AG10803 (cell line): ENCODE measurements at places on chromosomes 3 and 15.

DNA sequence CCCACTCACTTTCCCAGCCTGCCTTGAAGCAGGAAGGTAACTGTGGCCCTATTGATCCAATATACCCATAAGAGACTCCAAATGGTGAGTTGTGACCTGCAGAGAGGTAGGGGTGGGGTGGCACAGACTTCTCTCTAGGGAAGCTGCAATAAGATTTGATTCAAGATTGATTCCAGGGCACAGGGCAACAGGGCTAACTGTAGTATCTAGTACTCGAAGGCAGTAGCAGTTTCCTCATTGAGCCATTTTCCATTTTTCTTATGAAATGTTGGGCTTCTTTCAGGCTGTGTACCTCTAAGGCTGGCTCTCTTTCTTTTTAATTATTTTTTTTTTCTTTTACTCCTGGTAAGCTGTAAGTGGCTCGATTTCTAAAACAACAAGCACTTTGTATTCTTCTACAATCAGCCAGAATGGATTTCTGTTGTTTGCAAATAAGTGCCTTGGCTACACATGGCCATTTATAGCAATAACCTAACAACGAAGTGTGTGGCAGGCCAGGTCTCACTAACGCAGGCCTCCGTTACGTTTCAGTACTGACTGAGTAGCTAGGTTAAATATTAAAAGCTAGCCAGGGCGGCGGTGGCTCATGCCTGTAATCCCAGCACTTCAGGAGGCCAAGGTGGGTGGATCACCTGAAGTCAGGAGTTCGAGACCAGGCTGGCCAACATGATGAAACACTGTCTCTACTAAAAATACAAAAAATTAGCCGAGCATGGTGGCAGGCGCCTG lies 19.3 kb downstream of the CCDC12 start:
- DNase-seq, result no peak

DNA sequence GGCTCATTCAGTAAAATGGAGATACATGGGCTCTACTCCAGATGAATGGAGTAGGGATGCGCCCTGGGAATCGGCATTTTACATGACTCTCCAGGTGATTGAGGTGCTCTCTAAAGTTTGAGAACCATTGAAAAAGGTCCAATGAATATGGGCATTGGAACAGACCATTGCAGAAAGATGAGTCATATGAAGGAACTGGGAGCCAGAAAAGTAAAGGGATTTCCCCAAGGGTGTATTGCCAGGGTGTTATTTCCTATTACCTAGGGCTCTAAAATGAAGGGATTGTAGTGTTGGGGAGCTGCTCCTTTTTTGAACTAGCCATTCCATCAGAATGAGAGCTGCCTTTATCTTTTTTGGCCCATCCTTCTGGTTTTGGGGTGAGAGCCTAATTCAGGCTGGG lies 21.7 kb downstream of the CLDN11 start:
- DNase-seq, result no peak

GRCh38 chr3:143263852-143264513 lies 144.4 kb downstream of the CHST2 start:
- no peak for DNase-seq

GRCh38 chr3:81955878-81956277 lies 194.4 kb upstream of the GBE1 start:
- no peak for DNase-seq

DNA sequence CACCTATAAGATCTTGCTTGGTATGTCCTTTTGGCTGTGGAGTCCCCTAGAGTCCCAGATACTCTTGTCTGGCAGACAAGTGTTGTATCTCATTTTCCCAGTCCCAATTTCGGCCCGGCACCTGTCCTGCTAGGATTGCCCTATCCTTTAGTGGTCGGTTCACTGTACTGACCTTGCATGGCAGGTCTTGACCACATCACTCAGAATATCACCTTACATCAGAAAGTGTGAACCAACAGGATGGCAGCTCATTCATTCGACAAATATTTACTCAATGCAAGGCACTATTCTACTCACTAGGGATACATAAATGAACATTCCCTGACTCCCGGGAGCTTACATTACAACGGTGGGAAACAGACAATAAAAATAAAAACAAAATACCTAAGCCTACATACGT lies 5.7 kb upstream of the CCDC80 start:
- DNase-seq, result no peak

DNA sequence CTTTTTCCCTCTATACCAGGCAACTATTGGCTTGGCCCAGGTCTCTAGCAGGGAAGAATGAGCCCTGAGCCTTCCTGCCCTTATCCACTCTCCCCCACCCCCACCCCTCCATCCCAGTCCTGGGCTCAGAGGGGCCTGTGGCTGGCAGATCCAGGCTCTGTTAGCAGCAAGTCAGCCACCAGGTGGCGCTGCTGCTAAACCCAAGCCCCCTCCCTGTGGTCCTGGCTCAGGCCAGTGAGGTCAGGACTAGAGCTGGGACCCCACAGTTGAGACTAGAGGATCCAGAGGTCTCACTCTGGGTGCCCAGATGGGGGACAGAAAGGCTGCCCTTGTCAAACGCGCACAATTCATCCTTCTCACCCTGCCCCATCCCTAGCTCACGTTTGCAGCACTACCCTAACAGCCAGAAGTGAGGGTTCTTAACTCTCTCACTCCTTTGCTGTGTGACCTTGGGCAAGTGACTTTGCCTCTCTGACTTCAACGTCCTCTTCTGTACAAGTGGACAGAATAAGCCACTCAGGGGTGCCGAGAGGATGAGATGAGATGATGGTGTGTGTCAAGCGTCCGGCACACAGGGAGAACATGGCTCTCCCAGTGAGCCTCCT lies 46.8 kb upstream of the SLC6A1 start:
- peak; percentile 22 for DNase-seq

DNA sequence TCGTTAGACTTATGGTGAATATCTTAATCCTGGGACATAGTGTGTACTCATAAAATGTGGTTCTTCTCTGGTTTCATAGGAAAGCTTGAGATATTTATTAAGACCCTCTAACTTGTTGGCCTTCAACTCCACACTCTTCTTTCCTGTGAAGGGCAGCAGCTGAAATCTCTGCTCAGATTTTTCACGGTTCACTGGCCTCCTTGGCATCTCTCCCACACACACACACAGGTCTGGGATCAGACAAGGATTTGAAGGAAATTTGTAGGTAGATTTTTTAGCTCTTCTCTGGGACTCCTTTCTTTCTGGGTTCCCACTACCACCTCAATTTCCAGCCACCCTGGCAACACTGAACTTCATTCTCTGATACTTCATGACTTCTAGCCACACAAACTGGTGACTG lies 70.2 kb downstream of the MYRIP start:
- DNase-seq, result no peak

DNA sequence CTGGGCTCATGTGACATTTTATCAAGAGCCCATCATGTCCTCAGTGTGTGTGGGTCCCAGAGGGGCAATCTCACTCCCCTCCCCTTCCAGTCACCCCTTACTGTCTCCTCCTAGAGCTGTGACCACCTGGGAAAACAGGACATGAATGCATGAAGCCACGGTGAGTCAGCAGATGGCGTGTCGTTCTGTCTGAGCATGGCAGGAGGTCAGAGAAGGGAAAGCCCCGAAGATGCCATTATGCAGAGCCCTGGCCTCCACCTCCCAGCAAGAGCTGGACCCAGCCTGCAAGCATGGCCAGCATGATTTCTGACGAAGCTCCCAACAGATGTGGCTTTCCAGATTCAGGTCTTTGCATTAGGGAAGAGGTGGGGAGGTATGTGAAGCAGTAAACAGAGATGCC lies 118.5 kb downstream of the TLE3 start:
- no peak for DNase-seq

DNA sequence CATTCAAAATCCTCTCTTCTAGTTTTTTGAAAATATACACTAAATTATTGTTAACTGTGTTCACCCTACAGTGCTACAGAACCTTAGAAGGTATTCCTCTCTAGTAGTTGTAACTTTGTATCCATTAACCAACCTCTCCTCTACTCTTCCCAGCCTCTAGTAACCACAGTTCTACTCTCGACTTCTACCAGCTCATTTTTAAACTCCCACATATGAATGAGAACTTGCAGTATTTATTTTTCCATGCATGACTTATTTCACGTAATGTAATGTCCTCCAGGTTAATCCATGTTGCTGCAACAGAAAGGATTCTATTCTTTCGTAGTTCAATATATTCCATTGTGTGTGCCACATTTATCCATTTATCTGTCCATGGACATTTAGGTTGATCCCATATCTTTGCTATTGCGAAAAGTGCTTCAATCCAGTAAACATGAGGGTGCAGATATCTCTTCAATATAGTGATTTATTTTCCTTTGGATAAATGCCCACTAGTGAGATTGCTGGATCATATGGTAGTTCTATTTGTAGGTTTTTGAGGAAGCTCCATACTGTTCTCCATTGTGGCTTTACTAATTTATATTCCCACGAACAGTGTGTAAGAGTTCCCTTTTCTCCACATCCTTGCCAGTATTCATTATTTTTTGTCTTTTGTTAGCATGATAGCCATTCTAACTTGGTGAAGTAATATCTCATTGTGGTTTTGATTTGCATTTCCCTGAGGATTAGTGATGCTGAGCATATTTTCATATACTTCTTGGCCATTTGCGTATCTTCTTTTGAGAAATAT lies 113.7 kb upstream of the SMAD3 start:
- peak; percentile 53 for DNase-seq

DNA sequence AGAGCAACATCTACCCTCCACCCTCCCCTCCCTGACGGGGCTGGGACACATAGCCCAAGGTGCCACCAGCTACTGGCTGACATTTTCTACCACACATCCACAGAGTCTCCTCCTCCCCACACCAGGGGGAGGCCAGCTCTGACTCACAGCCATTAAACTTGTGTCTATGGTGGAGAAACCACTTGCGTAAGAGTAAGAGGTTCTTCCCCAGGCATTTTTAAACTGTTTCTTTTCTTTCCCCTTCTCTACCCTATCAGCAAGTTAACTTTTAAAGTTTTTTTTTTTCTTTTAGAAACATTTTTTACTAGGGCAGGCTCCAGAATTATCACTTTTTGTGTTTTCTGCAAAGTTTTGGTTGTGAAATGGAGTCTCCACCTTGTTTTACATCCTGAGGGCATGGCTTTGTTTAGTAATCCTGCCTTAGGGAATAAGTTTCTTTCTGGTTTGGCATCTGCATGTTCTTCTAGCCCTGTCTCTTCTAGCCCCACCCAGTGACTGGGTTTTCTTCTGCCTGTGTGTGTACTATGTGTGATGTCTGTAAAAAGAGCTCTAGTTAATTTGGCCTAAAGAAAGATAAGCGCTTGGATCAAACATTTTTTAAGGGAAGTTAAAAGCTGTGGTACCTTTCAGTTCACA lies 148.8 kb upstream of the GADL1 start:
- DNase-seq, result peak; percentile 56

GRCh38 chr3:50459785-50460184 lies 43.6 kb downstream of the CACNA2D2 start:
- no peak for DNase-seq

DNA sequence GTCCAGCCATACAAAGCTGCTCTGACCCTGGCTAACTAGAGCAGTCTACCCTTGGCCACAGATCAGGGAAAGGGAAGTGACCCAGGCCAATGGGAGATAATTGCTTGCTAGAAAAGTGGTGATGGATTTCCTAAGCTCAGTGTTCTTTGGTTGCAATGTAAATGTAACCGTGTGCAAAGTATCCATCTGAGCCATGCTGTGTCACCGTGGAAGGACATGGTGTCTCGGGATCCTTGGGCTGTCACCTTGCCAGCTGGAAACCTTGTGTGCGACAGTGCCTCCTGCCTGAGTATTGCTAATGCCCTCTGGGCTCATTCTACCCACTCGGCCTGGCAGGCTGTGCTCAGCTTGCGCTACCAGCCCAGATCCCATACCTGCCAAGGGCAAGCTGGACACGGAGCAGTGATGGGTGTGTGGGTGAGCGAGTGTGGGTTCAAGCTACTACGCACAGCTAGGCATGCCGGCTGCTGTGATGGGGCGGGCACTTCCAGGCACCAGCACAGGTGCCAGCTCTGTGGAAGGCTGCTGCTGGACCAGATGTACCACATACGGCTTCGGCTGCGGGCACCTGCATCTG lies 10.7 kb upstream of the SIAH2 start:
- DNase-seq, result no peak

GRCh38 chr3:69671082-69671952 lies 67.9 kb upstream of the MITF start:
- peak; percentile 26 for DNase-seq

- no peak for DNase-seq
Observed at GRCh38 chr3:109184726-109185125, 48.2 kb downstream of the C3orf85 start.
